ENCODE measurements at places on chromosomes 12 and 14.

GRCh38 chr12:127942981-127943380 lies 324.0 kb upstream of the TMEM132C start:
- DNase-seq = no peak

- no peak for DNase-seq
Observed at GRCh38 chr12:57145460-57146059, 1.9 kb downstream of the LRP1-AS start.

DNA sequence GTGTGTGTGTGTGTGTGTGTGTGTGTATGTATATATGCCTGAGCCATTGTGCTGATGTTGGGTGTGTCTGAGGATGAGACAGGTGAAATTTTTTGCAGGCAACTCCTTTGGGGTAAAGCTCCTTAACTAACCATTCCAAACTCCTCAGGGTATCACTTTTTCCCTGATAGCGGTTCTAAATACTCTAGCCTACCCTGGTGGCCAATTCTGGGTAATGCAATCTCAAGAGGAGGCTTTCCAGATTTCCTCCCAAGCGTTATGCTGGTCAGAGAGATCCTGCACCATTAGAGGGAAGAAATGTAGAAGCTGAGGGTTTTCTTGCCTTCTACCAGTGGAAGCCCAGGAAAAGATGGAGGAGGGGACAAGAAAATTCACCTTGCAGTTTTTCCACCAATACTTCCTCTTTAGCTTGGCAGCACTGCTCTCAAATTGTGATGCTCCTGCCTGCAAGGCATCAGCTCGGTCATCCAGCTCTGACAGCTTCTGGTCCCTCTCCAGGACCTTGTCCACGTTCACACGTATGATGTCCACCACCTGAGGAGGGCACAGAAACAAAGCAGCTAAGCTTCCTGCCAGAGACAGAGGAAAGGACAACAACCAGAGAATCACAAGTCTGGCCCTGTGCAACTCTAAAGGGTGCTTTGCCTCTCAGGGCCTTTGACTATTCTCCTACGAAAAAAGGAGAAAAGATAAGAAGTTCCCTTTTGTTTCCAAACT lies 4.9 kb downstream of the VAMP1 start:
- DNase-seq = peak; percentile 67

DNA sequence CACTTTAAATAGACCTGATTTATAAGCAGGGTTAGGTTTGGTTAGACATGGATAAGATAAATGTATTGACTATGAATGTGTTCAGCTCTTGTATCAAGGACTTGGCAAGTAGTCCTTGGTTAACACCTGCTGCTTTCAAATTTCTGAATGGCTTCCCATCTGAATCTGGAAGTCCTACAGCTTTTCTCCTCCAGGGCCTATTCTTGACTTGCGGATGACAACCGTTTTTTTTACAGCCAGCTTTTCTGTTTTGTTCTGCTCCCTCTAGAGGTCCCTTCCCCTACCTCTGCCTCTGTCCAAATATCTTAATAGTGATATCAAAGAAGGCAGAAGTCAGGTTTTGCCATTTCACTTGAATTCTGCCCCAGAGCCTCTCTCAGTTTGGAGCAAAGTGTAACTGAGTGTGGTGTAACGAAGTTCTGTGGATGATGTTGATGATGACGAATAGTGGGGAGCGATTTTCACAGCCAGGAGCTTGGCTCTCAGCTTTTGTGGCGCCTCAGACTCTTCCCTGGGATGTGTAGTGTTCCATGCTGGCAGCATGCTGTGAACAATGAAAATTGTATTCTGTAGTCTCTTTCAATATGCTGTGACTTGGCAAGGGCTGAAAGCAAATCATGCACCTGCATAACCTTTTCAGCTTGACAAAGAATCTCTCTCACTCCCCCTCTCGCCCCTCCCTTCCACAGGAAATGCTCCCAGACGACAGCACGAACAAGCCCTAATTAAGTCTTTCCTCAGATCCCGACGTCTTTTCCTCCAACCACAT lies 5.0 kb upstream of the SLC4A8 start:
- peak; percentile 14 for DNase-seq

DNA sequence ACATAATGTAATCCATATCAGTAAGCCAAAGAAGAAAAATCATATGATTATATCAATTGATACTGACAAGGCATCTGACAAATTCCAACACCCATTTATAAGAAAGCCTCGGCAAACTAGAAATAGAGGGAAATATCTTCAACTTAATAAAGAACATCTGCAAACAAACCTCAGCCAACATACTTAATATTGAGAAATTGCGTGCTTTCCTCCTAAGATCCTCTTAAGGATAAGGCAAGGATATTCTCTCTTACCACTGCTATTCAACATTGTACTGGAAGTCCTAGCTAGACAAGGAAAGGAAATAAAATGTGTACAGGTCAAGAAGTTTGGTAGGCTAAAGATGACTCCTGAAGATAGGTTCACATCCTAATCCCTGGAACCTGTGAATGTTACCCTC lies 115.9 kb downstream of the DERA start:
- DNase-seq = peak; percentile 61

GRCh38 chr14:35999294-35999693 lies 173.2 kb downstream of the BRMS1L start:
- DNase-seq = no peak

DNA sequence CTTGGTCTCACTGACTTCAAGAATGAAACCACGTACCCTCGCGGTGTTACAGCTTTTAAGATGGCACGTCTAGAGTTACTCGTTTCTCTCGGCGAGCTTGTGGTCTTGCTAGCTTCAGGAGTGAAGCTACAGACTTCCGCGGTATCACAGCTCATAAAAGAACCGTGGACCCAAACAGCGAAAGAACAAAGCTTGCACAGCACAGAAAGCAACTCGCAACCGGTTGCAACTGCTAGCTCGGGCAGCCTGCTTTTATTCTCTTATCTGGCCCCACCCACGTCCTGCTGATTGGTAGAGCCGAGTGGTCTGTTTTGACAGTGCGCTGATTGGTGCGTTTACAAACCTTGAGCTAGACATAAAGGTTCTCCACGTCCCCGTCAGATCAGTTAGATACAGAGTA lies 4.2 kb upstream of the CLEC4C start:
- no peak for DNase-seq

GRCh38 chr12:30485230-30485890 lies 210.3 kb downstream of the IPO8 start:
- DNase-seq = no peak

DNA sequence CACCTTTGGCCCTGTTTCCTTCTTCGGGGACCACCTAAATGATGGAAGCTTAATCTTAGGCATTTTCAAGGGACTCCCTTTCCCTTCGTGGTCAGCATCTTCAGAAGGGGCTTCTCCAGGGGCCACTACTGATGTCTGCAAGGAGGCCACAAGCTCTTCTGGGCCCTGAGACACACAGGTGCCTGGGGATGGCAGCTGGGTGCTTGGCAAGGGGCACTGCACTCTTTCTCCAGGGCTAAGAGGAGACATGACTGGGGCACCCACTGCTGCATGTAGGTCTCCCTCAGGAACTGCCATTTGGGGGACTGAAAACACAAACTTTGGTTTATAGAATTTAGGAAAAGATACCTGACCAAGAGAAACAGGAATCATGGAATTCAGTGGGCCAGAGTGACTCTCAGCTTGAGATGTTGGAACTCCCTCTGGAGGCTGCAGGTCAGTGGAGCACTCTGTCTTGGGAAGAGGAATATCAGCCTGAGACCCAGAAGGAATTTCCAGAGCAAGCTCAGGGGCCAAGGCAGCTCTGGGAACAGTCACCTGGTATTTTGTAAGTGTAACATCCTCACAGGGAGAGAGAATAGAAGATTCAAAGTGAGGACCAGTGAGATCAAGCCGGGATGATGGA lies 16.0 kb downstream of the PLD4 start:
- no peak for DNase-seq

DNA sequence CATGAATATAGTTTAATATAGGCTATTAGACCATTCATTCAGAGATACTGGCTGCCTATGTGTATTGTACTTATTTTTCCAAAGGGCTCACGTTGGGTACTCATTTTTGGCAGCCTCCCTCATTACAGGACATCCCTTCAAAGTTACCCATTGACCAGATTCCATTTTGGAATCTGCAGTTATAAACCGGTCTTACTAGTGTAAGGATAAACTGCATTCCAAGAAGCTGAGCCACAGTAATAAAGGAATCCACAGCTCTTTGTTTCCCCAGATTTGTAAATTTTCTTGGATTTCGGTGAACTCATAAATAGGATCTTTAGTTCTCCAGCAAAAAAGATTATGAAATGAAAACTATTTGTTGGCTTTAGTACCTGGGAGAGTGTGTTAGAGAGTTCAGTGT lies 18.9 kb upstream of the CFL2 start:
- peak; percentile 72 for DNase-seq

- DNase-seq = no peak
Observed at GRCh38 chr12:49046129-49046895, 14.3 kb downstream of the KMT2D start.

DNA sequence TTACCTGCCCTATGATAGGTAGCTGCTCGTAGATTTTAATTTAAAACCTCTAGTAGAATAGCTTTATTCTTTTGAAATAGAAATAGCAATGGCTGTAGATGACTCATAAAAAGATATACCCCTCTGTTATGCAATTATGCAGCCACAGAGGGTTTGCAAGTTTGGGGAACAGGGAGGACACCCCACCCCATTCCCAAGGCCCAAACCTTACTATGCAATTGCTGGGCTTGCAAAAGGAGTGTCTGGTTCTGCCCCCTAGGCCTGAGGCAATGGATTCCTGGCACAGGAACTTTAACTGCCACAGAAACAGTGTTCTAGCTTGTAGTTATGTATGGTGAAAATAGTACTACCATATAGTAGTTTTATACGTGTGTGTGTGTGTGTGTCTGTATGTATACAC lies 403.3 kb downstream of the ADAMTS20 start:
- no peak for DNase-seq

- peak; percentile 14 for DNase-seq
Observed at GRCh38 chr12:51865757-51866270, 17.3 kb upstream of the FIGNL2 start.

DNA sequence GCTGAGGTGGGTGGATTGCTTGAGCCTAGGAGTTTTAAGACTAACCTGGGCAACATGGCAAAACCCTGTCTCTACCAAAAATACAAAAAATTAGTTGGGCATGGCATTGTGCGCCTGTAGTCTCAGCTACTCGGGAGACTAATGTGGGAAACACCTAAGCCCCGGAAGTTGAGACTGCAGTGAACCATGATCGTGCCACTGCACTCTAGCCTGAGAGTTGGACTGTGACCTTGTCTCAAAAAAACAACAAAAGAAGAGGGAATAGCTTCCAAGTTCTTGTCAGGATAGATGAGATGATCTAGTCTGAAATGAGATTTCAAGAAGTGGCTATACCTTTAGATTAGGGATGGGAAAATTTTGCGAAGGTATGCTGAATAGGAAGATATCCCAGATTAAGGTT lies 14.8 kb upstream of the C12orf50 start:
- DNase-seq = no peak

DNA sequence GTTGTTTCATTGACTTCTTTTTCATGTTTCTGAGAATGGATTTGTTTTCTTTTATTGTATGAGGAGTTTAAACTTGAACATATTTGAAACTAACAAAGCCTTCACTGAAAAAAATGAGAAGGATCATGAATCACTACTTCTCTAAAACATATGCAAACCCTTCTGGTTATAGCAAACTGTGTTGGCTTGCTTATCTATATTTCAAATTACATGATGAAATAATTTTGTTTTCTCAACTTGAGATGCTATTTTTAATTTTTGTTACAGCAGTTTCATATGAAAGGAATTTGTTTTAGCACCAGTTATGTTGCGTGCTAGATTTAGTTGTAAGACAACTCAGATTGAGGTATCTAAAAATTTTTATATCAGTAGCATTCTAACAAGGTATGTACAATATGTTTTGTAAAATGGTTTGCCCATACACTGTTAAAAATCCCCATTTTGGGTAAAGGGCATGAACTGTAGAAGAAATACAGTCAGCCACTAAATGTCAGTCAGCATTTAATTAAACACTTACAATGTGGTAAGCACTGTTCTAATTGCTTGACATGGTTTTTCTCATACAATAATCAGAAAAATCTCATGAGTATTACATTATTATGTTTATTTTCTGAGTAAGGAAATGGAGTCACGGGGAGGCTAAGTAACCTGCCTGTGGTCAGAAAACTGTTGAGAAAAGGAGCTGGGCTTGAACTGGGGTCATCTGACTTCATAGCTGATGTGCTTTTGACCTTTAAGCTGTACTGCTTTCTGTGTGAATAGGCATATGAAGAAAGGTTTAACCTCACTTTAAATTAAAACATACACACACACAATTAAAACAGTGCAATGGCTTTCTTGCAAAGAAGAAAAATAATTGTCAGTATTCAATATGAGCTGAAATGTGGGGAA lies 105.7 kb downstream of the PLEKHA5 start:
- DNase-seq = no peak

DNA sequence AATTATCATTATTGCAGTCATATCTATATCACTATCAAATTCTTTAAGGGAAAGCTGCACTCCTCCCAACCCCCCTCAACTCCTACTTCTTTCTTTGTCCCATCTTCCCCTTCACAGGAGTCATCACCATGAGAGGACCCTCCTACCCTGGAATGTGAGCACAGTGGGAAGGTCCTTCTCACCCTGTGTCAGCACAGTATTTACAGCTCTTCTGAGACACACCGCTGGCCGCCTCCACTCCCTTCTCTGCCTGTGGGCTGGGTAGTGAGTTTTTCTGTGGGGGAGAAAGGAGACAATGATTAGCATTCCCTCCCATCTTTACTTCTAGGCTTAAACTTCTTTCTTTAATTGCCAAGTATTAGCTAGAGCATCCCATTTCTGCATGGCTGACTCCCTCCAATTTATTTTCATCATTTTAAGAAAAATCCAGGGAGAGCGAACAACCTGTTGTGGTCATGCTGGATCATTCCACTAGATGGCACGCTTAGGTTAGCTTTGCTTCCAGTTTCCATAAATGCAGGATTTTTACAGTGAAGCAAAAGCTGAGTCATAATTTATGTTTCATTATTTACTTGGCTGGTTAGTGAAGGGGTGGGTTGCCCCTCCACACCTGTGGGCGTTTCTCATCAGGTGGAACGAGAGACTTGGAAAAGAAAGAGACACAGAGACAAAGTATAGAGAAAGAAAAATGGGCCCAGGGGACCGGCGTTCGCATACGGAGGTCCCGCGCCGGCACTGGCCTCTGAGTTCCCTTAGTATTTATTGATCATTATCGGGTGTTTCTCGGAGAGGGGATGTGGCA lies 188.5 kb downstream of the ALX1 start:
- DNase-seq = peak; percentile 64

DNA sequence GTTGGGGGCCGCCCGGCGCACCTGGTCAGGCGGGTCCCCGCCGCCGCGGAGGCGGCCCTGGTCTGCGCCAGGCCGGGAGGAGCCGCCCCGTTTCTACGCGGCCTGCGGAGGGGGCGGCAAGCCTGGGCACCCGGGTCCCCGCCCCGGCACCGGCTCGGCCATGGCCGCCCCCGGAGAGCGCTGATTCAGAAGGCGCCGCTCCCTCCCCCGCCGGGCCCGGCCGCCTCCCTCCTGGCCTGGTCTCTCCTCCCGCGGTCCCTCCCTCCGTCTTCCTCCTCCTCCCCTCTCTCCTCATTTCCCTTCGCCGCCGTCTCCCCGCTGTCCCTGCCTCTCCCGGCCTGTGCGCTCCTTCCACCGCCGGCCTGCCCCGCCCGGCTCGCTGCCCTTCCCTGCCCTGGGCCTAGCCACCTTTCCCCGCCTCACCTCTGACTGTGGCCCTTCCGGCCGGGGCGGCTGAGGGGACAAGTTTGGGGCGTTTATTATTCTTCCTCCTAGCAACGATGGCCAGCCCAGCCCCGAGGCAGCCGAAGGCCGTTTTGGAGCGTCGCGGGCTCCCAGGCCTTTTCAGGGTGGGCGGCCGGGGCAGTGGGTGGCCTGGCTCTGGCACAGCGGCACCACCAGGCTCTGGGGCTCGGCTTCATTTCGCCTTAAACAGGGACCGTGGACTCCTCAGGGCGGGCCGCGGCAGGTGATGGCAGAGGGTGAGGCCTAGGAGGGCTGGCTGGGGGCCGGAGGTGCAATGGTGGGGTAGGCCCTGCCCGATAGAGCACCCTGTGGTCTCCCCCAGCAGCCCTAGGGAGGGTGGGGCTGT lies 768 bp downstream of the CEP170B start:
- peak; percentile 65 for DNase-seq

Measured in fibroblast of upper back skin (primary cell).